ENCODE measurements at places on chromosomes 5 and 9.
A peak's percentile ranks its signal among the peaks of the same experiment; 100 is the strongest.

DNA sequence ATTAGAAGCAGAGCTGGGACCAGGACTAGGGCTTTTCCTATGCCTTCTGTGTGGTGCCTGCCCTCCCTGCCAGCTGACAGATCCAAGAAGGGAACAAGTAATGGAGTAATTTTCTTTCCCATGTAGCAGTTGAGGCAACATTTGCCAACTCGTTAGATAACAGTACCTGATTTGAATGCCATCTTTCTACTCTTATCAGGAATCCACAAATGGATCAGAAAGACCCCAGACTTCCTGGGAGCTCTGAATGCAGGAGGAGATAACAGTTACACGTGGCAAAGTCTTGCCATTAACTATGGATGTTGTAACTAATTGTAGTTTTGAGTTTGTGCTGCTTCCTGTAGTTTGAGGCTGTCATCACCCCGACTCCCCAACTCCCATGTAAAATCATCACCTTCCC lies 39.2 kb downstream of the RCL1 start:
- no peak for DNase-seq

GRCh38 chr5:35138232-35138631 lies 90.5 kb upstream of the AGXT2 start:
- no peak for DNase-seq

GRCh38 chr9:115972843-115973595 lies 180.6 kb upstream of the PAPPA start:
- DNase-seq = no peak

DNA sequence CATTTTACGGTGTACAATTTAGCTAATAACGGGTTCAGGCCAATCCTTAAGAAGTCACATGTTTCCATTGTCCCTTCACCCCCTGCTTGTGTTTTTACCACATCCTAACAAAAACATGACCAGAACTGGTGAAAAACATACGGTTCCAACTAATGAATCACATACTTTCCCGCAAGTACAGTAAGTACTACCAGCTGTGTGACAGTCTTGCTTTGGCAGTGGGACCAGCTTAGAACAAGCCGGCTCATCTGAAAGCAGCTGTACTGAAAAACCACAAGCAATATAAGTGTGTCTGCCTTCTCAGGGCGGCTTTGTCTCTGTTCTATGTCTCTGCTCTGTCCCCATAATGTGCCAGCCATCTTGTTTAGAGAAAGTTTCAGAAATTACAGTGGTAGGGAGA lies 242.5 kb downstream of the BNC2 start:
- DNase-seq = no peak

DNA sequence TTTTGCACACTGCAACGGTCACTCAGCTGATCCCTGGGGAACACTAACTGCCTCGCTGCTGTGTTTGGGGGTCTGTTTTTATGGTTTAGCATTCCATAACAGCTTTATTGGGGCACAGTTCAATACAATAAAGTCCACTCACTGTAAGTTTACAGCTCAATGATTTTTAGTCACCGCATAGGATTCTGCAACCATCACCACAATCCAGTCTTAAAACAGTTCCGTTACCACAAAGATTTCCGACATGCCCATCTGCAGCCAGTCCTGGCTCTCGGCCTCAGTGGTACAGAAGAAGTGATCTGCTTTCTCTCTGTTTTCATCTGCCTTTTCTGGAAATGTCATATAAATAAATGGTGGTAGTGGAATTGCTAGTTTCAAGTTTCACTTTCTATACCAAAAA lies 23.6 kb downstream of the OR2V2 start:
- no peak for DNase-seq

DNA sequence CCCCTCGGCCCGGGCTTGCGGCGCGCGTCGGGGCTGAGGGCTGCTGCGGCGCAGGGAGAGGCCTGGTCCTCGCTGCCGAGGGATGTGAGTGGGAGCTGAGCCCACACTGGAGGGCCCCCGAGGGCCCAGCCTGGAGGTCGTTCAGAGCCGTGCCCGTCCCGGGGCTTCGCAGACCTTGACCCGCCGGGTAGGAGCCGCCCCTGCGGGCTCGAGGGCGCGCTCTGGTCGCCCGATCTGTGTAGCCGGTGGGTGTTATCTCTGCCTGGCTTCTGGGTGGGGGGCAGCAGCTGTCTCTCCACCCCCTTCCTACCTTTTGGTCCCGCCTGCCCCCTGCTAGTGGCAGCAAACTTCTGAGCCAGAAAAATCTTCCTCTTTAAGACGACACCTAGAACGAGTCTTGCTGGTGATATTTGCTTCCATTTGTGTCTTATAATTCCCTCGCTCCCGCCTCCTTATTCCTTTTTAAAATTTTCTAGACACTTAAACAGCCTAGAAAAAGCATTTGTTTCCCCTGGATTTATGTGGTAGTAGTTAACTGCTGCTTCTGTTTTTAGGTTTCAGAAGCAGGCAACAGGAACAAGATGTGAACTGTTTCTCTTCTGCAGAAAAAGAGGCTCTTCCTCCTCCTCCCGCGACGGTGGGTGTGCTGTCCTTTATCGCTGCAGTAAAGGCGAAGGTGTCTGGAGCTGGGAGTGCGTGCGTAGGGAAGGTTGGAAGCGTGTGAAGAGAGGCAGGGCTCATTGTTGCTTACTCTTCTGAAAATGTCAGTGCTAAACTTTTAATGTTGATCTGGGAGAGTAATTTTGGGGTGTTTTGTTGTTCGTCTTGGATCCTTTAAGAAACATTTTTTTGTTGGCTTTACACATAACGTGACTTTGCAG lies 554 bp downstream of the JAK2 start:
- DNase-seq = no peak

GRCh38 chr9:113568571-113569321 lies 105.2 kb downstream of the RGS3 start:
- no peak for DNase-seq

DNA sequence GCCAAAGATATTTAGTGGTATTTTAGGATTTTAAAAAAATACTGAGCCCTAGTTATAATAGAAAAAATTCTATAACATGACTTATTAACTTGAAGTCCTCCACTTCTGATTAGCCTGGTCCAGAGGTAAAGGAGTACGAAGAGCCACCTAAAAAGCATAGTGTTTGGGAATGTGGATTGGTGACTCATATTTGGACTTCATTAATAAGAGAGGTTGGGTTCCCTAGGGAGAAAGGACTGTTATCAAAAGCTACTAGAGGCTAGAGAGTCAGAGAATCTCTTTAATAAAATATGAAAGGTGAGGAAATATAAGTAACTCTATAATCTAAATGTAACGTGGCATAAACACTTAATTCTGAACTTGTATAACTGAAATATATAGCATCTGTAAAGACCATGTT lies 180.7 kb upstream of the TARS1 start:
- DNase-seq = no peak

DNA sequence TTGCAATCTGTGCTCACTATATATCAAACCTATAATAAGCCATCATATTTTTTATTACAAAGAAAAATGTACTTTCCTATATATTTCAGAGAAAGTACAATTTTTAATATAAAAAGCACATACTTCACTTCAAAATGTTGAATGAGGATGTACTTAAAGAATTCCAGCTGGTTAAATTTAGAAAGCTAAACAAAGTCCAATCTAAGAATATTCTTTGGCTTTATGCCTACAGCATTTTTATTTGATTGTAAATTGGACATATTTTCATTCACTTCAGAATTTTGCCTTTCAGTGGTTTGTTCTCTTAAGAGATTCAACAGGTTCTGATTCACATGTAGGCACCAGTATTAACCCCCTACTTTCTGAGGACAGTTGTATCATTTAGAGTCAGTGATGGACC lies 533.8 kb downstream of the CAAP1 start:
- no peak for DNase-seq

DNA sequence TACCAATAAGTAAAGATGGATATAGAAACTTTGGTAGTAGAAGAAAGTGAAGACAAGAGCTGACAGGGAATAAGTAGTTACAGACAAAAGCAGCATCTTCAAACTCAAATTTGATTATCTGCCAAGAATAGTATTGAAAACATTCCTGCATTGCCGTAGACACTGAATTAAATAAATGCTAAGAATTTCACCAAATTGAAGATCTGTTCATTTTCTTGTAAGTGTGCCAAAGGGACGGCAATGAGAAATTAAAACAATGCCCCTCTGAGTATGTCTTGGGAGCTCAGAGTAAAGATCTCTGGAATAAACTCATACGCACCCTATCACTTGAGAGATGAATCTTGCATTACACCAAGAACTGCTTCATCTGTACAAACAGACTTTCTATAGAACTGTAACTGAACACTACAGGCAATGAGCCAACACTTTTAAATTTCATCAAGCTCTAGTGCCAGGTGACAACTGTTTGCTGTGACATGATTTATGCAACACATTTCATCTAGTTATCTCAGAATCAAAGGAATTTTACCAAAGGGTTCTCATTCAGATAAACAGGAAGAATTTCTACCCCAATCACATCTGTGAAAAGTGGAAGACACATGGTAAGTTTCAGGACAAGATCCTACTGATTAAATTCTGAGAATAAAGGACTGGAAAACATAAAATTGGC lies 66.9 kb downstream of the RFX3 start:
- DNase-seq = no peak

DNA sequence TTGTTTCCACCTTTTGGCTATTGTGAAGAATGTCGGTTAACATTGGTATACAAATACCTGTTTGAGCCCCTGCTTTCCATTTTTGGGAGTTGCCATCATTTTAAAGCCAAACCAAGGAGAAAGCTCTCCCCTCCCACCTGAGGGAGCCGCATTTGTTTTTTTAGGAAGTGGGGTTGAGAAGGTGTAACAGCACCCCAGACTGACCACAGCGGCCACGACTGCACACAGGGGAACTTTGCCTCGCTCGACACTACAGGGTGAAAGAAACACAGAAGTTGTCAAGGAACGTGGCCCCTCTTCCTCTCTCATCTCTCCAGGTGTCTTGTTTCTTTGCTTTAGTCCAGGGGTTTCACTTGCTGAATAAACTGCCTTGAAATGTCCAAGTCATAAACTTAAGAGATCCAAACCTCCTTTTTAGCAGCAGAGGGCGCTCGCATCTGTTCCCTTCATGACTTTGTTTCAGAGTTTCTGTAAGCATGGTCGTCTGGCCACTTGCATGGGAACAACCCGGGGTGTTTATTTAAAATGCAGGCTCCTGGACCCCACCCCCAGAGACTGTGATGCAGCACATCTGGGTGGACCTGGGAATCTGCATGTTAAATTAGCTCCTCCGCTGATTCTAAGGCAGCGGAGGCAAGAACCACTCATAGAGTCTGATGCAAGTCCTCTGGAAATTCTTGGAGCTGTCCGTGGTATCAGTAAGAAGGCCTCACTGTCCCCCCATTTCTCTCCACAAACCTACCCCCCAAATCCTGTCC lies 2.1 kb upstream of the TTLL11 start:
- DNase-seq = peak; percentile 10

- no peak for DNase-seq
These were observed 18.7 kb downstream of the HSD17B4 start for GRCh38 chr5:119470851-119471451.

DNA sequence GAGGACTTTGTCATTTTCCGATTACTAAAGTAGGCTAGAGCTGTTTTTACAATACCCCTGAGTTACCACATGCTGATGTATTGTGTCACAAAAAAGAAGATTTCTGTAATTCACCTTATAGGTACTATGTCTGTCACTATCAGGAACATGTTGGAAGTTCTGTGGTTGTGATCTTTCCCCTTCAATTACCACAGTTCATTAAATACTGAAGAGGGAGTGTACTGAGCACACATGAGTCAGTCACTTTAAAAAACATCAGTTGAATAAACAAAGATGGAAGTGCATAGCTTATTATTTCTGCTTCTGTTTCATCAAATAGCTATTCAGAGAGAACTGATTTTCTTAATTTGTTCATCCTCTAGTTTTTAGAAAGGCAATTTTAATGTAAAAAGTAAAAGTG lies 31.7 kb downstream of the AP3S1 start:
- no peak for DNase-seq

DNA sequence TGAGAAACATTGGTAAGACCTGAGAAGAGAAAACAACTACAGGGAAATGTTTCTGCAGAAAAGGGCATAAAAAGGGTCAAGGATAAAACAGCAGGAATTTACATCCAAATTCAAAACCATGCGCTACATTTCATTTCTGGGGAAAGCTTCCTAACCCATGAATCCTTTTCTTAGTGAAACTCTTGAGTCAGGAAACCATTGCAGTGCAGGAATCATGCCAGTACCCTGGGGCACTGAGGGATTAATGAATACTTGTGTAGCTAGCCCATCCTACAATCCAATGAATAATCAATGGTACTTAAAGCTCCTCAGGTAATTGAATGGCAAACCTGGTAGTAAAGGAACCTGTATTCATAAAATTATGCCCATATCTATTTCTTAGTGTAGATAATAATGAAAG lies 580.5 kb downstream of the TLE1 start:
- DNase-seq = no peak

- DNase-seq = no peak
These were observed 107.3 kb upstream of the SARDH start for GRCh38 chr9:133845440-133845839.

DNA sequence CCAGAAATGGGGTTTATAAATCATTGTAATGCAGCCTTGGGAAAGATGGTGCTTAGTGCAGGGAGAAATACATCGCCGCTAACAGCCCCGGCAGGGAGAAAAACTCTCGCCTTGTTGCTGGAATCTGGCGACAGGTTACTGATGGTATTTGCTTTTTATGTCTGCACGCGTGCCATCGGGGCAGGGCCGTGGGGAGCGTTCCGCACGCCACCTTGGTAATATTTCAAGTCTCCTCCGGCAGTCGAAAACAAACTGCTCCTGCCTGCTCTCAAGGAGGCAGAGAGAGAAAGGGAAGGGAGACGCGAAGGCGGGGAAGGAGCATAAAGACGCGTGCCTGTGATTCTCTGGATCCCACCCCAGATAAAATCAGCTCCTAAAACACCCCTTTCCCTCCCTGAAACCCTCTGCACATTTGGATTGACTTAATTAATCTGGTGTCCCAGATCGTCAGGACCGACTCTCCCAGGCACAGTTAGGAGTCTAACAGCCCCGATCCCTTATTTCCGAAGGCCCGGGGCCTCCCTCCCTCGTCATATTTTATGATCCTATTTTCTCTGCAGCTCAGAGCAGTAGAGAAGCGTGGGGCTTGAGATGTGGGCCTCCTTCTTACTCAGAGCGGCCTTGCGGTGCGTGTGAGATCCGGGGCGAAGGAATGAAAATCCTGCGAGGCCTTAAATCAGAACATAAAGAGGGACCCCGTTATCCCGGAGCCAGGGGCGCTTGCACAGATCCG lies 47.7 kb downstream of the CFAP77 start:
- DNase-seq = no peak

GRCh38 chr5:157212307-157212706 lies 31.7 kb downstream of the ITK start:
- no peak for DNase-seq

- DNase-seq = no peak
These were observed 423.3 kb downstream of the EFNA5 start for GRCh38 chr5:107247427-107247826.

- no peak for DNase-seq
These were observed 17.5 kb downstream of the ADRA1B start for GRCh38 chr5:159933531-159934485.
